ENCODE measurements at places on chromosomes 4 and X.

DNA sequence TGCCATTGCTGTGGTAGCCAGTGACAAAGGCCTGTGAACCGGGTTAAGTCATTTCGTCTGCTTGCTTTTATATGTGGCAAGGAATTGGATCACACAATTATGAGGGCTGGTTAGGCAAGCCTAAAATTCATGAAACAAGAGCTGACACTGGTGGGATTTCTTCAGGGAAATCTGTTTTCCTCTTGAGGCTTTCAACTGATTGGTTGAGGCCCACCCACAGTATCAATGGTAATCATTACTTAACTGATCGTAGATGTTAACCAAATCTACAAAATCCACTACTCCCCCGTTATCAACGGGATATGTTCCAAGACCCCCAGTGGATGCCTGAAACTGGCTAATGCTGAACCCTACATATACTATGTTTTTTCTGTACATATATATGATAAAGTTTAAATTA, 13.0 kb downstream of the RBMX2 start:
- no peak for DNase-seq

- DNase-seq: no peak
Measured at GRCh38 chrX:120752431-120753082, 122.7 kb upstream of the C1GALT1C1 start.

GRCh38 chr4:8006471-8006870, 66.8 kb upstream of the AFAP1 start:
- no peak for DNase-seq

DNA sequence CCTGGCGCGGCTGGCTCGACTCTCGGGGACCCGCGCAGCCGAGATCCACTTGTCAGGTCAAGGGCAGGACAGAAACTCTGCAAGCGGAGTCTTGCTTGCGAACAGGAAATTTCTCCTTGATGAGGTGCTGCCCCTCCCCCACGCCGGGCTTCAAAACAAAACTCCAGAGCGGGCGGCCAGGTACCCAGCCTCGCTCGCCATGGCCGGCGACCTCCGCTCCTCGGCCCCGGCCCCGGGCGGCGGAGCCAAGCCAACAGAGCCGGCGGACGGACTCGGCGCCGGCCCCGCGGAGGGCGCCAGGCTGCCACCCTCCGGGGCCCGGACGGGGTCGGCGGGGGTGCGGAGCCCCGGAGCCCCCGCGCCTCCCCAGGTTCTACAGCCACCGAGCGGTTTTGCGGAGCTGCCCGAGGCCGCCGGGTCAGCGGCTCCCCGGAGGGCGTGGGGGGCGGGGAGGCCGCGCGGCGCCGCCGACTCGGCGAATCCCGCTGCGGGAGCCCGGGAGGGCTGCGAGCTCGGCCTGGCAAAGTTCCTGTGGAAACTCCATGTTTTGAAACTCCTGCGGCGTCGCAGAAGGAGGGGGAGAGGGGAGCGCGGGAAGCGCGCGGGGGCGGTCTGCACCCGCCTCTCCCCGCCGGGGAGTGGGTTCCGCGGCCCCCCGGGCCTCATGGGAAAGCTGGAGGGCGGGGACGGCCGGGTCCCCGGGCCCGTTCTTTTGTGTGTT, 11.7 kb upstream of the BCOR start:
- peak; percentile 62 for DNase-seq

DNA sequence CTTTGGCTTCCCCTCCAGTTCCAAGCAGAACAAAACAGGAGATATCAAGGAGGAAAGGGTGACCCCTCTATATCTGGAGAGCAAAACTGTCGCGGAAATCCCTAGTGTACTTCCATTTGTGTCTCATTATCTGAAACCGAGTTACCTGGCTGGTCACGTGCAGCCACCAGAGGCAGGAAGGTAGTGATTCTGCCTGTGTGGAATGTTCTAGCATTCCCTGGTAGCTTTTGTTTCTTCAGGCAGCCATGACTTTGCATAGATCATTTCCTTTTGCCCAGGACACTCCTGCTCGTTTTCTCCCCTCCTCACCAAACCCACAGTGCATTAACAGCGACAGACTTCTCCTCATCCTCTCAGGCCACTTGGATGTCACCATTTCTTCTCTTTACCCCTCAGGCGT, 107.9 kb downstream of the PTTG2 start:
- DNase-seq: no peak

DNA sequence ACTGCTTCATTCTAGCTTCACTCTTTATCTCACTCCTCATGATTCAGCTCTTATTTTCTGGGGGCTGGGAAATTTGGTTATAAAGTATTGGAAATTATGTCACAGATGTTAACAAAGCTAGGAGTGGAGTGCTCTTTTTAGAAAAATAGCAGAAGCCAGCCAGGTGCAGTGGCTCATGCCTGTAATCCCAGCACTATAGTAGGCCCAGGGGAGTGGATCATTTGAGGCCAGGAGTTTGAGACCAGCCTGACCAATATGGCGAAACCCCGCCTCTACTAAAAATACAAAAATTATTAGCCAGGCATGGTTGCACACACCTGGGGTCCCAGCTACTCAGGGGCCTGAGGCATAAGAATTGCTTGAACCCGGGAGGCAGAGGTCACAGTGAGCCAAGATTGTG, 97.2 kb upstream of the GUCY1A1 start:
- DNase-seq: no peak

GRCh38 chr4:91127831-91128230, 1000.6 kb downstream of the CCSER1 start:
- DNase-seq: peak; percentile 3

- DNase-seq: no peak
Measured at GRCh38 chr4:16162891-16163290, 63.4 kb downstream of the TAPT1 start.

- DNase-seq: peak; percentile 98
Measured at GRCh38 chrX:2677764-2678163, 13.3 kb upstream of the CD99 start.
